ENCODE measurements at places on chromosomes 4 and X. TPM values are rescaled to one million over a fixed set of nuclear protein-coding genes. Genes with fewer than 3 reads are reported as not detected.

TMEM131L gene
- total RNA-seq: 12.0 TPM

CCNI gene
- total RNA-seq: 321 TPM

RTL5 gene
- 1.1 TPM for total RNA-seq

NAP1L2 gene
- total RNA-seq: 2.5 TPM

MAGT1 gene
- total RNA-seq: 110 TPM

TMPRSS11A gene
- not detected for total RNA-seq

RBM46 gene
- total RNA-seq: under 0.01 TPM

ATP1B4 gene
- total RNA-seq: not detected
